ENCODE measurements at places on chromosomes 5 and 9.

DNA sequence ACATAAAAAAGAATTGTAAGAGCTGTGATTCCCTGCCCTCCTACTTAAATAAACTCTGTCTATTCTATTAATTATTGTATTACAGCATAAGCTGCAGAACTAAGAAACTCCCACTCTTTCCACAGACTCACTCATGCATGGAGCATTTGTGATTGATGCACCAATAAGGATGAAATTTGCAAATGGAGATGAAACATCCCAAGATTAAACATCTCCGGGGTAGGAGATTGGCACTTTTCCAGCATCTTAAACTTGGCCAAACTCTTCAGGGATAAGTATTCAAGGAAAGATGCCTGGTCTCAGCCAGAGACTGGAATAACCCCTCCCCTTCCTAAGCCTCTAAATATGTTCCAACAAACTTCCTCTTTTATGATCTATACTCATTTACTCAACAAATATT is 472.0 kb downstream of the ACTL7B start:
- no peak for DNase-seq

DNA sequence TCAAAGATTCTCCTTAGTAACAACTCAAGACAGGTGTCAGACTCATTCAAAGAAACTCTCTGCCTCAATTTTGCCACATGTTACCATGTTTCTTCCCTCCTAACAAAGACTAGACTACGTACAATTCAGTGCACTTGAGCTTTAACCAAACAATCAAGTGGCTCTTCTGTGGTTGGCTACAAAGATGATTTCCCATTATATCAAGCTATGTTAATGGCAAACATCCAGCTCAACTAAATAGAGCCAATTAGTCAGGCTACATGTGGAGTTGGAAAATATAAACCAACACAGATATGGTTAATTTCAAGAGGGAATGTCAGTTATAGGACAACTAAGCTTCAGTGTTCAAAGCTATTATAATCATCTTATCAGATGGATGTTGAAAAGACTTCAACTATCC is 29.2 kb upstream of the ADRA1B start:
- no peak for DNase-seq

DNA sequence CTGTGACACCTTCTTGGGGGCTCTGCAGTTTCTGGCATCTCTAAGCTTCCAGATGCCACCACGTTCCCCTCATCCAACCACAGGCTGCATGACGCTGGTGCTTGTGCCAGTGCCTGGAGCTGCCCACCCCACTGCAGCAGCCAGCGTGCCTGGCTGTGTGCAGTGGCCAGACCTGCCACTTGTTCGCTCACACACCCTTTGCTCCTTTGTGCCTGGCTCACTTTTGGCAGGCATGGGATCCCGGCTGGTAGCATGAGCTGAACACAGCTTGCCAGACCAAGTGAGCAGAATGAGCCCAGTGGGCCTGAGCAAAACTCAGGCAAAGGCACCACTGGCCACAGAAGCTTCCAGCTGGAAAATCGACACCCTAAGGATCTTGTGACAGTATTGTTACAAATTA is 562.9 kb upstream of the ACO1 start:
- DNase-seq, result no peak

DNA sequence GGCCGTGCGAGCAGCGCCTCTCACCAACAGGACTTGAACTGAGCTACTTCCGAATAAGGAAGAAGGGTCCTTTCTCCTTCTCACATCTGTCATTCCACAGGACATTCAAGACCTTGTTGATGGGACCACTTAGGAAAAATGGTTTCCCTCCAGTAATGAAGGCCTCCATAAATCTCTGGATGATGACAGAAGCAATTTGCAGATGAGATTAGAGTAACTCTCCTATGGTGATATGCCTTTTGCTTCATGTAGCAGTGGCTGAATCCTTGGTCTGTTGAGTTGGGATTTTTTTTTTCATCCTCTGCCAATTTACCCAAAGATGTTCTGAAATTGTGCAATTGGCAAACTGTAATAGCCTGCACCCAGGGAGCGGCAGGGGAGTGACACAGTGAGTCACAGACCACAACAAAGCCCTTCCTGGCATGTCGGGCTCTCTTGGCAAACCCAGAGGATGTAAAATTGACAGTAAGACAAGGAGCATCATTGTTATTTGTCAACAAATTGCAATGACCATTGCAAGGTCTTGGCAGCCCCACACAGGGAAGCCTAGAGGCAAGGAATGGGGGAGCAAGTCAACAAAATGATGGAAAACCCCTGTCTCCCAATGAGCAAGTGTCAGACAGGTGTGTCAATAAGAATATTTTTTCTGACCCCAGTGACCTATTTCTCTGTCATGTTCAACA is 275.9 kb downstream of the ACTL7B start:
- peak; percentile 59 for DNase-seq

DNA sequence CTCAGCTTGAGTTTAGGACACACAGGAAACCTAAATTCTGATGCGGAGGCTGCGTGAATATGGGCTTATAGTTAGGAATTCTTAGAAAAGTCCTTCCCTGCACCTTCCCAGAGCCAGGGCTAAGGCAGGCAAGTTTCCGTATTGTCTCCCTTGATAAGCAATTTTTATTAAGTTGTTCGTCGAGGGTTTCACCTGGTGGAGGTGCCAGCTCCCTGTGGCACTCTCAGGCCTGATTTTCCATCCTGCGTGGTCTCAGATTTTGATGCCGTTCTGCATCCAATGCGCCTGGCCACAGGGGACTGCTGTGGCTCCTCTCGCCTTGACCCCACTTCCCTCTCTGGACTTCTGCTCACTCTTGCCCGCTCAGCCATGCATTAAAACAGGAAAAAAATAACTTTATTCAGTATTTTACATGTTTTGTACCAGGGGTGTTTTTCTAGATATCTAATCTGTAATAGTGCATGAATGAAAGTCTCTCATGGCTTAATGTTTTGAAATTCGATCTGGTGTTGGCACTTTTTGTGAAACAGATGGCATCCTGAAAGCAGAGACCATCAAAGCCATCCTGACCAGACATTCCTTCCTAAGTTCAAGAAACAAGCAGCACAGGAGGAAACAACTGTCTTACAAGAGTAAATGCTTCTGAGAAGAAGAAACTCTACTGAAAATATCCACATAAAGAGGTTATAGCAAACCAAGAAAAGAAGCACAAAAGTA is 50.7 kb downstream of the TRIP13 start:
- no peak for DNase-seq

- DNase-seq, result no peak
Measured at GRCh38 chr5:68396722-68397121, 181.2 kb downstream of the PIK3R1 start.

- DNase-seq, result no peak
Measured at GRCh38 chr5:633501-633955, 21.4 kb downstream of the CEP72 start.

GRCh38 chr5:172166030-172166826 is 21.8 kb downstream of the STK10 start:
- no peak for DNase-seq

DNA sequence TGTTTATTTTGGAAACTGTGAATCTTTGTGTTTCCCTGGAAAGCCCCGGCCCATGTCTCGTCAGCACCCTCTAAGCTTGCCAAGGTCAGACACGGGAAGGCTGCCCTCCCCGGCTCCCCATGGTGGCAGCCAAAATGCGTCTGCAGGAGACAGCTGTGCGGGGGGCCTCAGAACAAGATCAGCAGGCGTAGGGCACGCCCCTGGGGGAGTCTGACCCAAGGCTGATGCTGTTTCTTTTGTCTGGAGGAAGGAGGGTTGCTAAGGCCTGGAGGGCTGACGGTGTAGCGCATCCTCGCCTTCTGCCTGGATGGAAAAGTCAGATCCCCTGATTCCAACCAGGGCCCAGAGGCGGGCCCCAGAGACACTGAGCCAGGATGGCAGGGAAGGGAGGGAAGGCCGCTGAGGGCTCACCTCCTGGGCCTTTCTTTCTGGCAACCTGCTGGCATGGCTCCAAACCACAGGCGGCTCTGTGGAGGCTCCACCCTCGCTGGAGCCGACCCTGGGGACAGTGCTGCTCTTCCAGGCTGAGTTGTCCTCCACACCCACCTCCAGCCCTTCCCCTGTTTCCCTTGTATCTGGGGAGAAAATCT is 57.2 kb downstream of the OLFM1 start:
- DNase-seq, result no peak

DNA sequence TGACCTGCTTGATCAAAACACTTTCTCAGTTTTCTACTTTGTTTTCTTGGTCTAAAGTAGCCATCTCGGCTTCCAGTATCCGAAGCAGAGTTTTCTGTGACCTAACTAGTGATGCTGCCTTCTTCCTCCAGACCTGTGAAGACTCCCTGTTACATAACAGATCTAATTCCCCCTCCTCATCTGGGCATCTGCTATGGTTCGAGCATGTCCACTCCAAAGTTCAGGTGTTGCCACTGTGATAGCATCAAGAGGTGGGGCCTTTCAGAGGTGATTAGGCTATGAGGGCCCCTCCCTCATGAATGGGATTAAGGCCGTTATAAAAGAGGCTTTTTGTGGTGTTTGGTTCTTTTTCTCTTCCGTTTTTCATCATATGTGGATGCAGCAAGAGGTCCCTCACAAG is 20.3 kb downstream of the TTC23L start:
- no peak for DNase-seq

GRCh38 chr5:119285070-119285916 is 70.5 kb upstream of the TNFAIP8 start:
- no peak for DNase-seq

- DNase-seq, result no peak
Measured at GRCh38 chr9:3035579-3036332, 191.9 kb upstream of the PUM3 start.

- DNase-seq, result no peak
Measured at GRCh38 chr9:132833550-132834121, 44.4 kb downstream of the AK8 start.

GRCh38 chr5:56594792-56595191 is 220.6 kb upstream of the MAP3K1 start:
- no peak for DNase-seq

- no peak for DNase-seq
Measured at GRCh38 chr9:111474385-111474784, 9.8 kb downstream of the ECPAS start.

GRCh38 chr5:120614531-120615180 is 150.6 kb downstream of the PRR16 start:
- DNase-seq, result no peak
